ENCODE measurements at places on chromosomes 2 and 18.

DNA sequence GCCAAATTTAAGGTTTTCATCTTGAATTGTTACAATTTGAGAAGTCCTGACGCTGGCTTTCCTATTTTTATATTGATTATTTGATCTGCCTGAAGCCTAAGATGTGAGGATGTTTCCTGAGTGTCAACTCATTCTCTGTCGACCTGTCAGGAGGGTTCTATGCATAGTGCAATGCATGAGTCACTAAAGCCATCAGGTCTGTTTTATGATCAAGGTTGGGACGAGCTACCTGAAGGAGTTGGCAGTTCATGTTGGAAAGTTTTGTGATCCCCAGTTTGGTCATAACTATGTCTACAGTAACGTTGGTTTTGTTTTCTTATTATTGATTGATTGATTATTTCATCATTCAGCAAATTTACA lies 71.2 kb downstream of the NABP1 start:
- DNase-seq: no peak

- peak; percentile 24 for DNase-seq
These were observed 544 bp downstream of the LRATD1 start for GRCh38 chr2:14633061-14633460.

DNA sequence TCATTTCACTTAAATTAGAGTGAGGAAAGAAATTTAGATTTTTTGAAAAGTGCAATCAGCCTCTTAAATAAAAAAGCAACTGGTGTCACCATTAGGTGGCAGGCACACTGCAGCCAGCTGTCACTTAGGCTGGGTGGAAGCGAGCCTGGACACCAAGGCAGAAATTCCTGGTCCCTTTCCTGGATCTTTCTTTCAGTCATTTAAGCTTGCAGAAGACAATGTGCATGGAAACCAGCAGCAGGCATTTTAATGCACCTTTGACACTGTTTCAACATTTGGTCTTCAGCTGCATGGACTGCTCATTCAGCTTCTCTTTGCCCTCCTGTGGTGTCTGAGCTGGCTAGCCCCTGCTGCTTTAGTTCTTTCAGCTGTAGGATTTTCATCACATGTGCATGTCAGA lies 61.0 kb downstream of the AQP4 start:
- DNase-seq: peak; percentile 81

GRCh38 chr2:120368086-120368485 lies 22.1 kb downstream of the INHBB start:
- no peak for DNase-seq

- DNase-seq: no peak
These were observed 166.6 kb upstream of the NCKAP5 start for GRCh38 chr2:133734716-133735495.

- no peak for DNase-seq
These were observed 6.0 kb downstream of the ADNP2 start for GRCh38 chr18:80115035-80115434.

DNA sequence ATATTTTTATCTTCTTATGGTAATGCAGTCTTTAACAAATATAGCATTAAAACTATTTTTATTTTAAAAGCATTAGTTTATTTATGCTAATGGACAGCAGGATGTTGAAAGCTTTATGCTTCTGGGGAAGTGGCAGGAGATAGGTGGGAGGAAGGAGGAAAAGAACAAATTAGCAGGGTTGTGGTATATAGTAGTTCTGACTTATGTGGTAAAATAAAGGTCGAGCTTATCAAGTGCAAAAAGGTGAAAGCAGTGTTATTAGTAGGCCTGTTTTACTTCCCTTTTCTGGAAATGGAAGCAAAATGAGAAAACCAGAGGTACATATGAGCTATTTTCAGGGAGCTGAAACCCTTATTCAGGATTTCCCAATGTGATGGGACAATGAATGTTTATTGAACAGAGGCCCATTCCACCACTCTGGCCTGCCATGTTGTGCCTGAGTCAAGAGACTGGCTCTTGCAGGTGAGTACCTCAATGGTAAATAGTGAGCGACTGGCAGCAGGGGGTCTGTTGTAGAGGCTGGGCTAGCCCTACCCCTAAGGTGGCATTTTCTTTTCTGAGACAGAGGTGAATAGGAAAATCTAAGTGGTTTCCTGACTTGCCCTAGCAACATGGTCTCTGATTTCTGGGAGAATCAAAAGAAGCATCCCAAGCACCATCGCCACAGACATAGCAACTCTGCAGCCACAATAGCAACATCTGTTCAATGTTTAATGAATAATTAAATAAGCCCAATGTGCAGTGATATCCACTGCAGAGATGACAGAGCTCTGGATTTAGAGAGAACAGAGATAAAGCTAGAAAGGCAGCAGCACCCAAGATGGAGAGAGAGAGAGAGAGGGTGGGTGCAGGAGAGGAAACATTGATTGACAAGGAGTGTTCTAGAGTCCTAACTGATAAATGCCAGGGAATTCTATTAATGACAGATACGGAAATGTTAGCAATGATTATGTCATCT lies 119.7 kb downstream of the UPP2 start:
- DNase-seq: no peak

DNA sequence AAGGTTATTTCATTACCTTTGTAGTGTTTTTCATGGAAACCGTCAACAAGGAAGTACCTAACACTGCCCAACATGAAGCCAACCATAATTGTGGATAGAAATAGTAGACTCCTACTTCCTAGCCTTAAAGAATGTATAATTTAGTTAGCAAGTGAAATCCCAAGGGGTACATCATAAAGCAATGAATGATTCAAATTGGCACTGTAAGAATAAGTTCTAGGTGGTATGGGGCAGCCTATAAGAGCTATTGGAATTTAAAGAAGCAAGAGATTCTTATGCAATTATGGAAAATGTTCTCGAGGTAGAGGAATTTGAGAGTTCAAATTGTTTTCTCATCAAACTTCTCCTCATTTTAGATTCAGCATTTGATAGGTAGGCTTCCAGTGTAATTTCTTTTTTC lies 157.9 kb downstream of the FMNL2 start:
- DNase-seq: no peak

DNA sequence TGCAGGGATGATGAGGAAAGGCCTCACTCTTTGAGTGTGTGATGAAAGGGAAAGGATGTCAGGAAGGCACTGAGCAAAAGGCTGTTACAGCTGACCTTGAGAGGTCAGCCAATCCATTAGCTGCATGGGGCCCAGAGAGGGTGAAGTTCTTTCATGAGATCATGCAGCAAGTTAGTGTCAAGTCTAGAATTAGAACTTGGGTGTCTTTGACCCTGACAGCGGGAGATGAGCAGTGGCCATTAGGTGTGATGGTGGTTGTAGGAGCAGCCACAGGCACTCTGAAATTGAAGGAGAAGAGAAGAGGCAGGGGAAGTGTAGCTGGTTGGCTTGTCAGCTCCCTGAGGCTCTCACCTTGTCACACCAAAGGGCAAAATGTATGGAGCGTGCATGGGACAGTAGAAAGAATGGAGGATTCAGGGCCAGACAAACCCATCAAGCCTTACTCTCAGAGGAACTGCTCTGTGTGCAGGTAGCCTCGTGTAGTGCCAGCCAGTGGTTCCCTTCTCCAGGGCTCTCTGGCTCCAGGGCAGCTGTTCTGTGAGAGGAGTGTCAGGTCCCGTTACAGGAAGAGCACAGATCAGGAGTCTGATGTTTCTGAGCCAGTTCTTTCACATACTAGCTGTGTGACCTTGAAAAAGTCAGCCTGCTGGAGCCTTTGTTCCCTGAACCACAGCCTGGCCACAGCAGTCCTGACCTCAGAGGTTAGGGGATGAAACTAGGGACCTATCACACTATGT lies 35.9 kb downstream of the MAP4K4 start:
- DNase-seq: no peak

- DNase-seq: no peak
These were observed 21.7 kb upstream of the RAB10 start for GRCh38 chr2:26011990-26012856.

GRCh38 chr2:230589025-230589424 lies 123.6 kb upstream of the CAB39 start:
- no peak for DNase-seq

GRCh38 chr18:49076654-49077166 lies 125.9 kb upstream of the SMAD7 start:
- DNase-seq: no peak

DNA sequence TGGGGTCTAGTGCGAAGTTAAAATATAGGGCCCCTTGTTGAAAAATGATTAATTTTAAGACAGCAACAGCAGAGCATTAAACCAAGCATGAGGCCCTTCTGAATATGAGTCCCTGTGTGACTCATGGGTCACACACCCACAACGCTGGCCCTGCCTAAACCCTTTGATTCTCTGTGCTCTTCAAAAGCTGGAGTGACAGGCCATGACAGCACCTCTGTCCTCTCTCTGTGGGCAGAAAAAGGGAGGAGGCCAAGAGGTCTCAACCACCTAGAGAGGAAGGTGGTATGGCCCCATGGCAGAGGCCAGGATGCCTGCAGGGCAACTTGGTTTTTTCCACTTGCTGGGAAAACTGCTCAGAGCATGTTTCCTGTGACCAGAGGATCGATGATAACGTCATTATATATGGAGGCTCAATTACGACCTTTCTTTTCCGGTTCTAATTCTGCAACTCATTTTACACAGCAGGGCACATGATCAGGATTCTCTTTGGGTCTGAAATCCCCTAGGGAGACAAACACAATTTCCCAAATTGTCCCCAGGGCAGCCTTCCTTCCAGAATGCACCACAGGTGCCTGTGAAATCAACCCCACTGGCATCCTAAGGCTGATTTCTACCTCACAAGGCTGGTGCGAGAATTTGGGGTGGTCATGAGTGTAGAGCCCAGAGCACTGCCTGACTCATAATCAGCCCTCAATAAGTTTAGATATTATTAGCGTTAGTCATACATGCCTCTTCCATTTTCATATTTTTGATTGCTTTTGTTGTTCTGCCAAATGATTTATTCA lies 102.0 kb upstream of the PPP1CB start:
- DNase-seq: no peak

DNA sequence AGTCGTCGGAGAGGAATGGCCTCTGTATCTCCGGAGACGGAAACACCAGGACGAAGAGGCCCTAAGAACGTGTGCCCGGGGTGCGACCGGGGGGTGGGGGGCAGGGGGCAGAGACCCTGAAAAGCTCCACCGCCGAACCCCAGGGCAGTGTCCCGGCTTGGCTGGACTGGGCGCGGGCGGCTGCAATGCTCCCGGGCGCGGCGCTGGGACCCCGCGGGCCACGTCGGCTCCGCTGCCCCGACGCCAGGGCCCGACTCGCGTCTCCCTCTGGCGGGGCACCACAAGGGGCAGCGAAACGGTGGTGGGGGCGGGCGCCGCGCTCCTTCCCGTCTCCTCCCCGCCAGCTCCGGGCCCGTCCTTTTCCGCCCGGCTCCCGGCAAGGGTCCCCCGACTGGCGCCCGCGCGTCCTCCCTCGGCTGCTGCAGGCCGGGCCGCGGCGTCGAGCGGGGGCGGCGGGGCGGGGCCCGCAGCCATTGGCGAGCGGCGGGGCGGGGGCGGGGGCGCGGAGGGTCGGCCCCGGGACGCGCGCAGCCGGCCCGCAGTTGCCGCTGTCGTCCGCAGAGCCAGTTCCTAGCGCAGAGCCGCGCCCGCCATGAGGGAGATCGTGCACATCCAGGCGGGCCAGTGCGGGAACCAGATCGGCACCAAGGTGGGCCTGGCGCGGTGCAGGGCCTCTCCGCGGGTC lies at the start of gene TUBB6:
TSS of gene TUBB6 (plus strand) at position 541 of the 685 bp plus-strand sequence. CDS start at position 593, 52 bp downstream.
- DNase-seq: no peak

- peak; percentile 64 for DNase-seq
These were observed 84.6 kb downstream of the TMEM163 start for GRCh38 chr2:134634054-134634753.

GRCh38 chr2:224466304-224466895 lies 64.5 kb upstream of the FAM124B start:
- DNase-seq: no peak

- DNase-seq: peak; percentile 85
These were observed 43.4 kb downstream of the ZCCHC2 start for GRCh38 chr18:62566199-62566598.

- no peak for DNase-seq
These were observed 141.3 kb downstream of the AFF3 start for GRCh38 chr2:100000915-100001707.

DNA sequence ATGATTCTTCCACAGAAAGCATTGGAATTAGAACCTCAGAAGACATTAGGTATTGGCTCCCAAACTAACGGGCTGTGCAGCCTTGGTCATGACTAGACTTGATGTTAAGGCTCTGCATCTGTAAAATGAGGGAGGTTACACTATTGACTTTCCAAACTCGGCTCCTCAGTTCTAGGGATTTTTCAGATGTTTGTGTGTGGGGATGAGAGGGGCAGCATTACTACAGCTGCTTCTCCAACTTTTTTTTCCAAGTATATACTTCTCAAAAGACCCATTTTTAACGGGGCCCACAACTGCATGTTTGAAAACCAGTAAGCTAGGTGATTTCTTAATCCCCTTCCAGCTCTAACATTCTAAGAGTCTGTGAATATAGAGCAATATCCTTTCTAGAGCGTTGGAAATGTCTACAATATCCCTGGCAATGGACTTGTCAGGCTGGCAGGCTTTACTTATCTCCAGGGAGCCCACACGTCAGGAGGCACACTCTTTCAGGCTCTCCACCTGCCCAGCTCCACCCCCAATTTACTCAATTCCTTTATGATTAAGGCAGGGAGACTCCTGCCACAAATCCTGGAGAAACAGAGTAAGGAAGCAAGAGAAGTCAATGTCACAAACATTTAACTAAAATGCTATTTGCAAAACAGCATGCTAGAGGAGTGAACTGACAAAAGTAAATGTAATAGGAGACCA lies 844 bp upstream of the MPV17 start:
- no peak for DNase-seq

Measured in Ammon's horn (tissue), 1 donor.